IPS-NIHi11 (cell line): ENCODE measurements at places on chromosomes 7 and 10.
A peak's percentile ranks its signal among the peaks of the same experiment; 100 is the strongest.

DNA sequence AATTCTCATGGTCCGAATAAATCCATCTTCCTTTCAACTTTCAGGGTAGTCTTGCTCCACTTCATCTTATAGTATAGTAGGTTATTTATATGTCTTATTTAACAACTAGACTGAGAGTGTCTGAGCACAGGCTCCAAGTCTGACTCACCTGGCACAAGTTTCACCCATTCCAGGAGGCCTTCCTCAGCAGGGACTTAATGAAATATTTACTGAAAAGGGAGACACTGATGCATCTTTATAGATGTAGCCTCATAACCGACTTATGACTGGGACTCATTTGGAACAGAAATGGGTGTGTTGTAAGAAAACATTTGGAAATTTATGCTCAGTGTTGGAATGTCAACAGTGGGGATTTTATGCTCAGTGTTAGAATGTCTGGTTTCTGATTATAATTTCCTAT lies 59.9 kb downstream of the CH25H start:
- no peak for DNase-seq

GRCh38 chr10:130000918-130001317 lies 36.8 kb upstream of the EBF3 start:
- DNase-seq = no peak

- DNase-seq = no peak
Observed at GRCh38 chr7:116166156-116166555, 44.2 kb upstream of the TES start.

DNA sequence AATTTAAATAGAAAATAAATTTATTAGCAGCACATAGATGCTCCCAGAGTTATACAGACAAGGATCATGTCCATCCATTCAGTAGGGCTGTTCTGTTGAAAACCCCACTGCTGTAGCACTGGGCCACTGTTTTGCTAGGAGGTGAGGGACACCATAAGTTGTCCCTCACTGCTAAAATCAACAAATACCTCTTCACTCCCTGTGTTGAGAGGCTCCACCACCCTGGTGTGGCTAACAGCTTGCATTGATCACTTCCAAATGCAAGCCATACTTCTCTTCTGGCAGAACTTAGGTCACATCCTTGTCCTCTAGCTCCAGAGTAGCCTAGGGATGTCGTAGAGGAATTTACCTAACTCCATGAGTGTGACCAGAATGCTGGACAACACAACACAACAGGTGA lies 55.4 kb downstream of the MDFIC start:
- DNase-seq = peak; percentile 11

- DNase-seq = no peak
Observed at GRCh38 chr10:130399425-130399950, 263.3 kb downstream of the GLRX3 start.

DNA sequence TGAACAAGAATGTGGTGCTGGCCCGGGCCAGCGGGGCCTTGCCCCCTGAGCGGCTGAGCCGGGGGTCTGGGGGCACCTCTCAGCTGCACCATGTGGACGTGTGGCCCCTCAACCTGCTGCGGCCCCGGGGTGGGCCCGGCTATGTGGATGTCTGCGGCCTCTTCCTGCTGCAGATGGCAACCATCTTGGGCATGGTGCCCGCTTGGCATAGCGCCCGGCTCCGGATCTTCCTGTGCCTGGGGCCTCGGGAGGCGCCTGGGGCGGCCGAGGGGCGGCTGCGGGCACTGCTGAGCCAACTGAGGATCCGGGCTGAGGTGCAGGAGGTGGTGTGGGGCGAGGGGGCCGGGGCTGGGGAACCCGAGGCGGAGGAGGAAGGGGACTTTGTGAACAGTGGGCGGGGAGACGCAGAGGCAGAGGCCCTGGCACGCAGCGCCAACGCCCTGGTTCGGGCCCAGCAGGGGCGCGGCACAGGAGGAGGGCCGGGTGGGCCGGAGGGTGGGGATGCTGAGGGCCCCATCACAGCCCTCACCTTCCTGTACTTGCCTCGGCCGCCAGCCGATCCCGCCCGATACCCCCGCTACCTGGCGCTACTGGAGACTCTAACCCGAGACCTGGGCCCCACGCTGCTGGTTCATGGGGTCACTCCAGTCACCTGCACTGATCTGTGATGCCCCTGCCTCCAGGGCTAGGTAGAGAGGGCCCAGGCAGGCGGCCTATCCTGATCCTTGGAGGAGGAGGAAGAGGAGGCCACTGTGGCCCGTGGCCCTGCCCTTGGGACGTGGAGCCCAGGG lies 1.1 kb upstream of the TRIP6 start:
- DNase-seq = no peak

DNA sequence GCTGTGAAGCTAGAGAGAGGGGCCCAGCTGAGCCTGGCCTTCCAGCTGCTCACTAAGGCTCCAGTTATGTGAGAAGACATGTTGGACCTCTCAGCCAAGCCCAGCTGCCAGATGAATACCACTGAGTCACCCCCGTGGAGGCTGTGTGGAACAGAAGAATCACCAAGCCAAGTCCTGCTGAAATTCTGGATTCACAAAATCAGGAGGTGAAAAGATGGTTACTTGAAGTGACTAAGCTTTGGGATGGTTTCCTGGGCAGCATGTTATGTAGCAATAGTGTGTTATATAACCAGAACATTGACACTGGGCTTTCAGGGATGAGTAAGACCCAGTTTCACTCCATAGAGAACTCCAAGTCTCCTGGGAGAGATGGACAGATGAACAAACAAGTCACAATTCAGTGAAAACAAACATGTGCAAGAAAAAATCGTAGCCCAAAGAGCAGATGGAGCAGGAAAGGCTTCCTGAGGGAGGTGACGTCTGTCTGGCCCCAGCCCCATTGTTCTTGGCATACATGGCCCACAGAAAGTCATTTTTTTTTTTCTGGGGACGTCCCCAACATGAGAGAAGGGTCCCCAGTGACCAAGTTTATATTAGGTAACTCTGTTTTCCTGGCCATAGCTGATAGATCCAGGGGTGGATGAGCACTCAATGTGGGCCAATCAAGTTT lies 64.1 kb upstream of the PDZD8 start:
- DNase-seq = no peak

- DNase-seq = no peak
Observed at GRCh38 chr7:24851786-24852185, 94.5 kb upstream of the GSDME start.

DNA sequence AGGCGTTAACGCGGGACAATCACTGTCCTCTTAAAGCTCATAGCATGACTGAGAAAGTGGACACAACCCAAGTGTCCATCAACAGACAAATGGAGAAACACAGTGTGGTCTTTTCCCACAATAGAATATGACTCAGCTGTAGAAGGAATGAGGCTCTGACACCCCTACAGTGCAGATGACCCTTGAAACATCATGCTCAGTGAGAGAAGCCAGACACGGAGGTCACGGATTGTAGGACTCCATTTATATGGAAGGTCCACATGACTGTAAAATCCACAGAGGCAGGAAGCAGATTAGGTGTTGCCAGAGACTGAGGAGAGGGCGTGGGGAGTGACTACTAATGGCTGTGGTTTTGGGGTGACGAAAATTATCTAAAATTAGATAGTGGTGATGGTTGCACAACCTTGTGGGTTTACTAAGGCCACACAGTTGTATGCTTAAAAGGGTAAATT lies 6.1 kb upstream of the NCAPG2 start:
- no peak for DNase-seq

DNA sequence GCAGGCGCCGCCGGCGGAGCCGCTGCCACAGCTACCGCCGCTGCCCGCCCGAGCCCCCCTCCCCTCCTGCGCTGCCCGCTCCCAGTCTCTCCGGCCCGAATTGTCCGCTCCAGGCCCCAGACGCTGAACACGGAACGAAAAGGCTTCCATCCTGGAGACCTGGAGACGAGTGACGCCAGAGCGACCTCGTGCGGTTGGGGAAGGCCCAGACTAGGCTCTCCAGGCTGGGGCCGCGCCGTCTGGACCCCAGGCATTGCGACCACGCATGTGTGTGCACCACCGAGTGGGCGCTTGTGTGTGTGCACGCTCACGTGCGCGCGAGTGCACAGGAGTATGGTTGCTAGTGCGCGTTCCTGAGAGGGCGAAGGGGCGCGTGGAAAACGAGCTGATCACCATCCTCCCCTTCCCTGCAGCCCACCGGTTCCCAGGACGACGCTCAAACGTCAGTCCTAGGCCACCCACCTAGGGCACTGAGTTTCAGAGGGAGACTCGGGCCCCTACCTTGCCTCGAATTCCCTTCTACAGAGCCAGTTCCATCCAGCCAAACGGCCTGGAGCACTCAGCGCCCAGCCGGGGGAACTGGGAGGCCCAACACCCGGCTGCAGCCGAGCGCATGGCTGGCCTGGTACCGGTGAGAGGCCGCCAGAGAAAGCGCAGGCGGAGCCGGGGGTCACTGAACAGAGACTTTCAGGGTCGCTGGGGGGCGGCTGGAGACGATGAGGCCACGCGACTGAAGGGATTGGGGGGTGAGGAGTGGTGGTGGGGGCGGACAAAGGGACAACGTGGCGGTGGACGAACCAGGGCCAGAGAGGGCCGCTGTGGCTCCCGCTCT lies 11.6 kb downstream of the LBX1 start:
- peak; percentile 76 for DNase-seq

DNA sequence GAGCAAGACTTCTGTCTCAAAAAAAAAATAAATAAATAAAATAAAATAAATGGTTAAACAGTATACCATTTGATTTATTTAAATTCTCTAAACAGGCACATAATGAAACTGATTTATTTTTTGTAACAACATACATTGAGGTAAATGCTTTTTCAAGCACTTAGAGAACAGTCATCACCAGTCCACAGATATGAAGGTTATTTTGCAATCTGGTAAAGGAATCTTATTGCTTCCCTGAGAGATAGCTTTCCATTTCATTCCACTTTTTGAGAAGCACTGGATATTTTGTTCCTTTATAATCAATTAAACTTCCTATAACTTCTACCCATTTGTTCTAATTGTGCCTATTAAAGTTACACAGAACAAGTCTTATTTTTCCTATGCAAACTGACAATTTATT lies 5.2 kb downstream of the CEP55 start:
- DNase-seq = no peak

DNA sequence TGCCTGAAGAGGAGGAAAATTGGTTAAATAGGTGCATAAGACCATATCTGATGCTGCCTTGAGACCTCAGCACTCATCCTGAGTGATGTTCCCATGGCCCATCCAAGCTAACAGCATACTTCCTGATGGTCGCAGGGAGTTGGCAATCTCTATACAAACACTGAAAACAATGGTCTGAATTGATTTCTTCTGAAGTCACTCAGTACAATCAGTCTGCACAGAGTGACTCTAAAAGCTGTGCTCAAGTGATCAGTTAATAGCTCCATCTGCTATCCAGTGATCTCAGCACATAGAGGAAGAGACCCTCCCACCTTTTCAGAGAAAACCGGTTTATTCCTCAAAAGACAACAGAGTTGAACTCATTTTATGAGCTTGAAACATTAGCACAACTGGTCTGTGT lies 3.9 kb downstream of the PPP1R17 start:
- DNase-seq = no peak

- peak; percentile 68 for DNase-seq
Observed at GRCh38 chr10:117004227-117005025, 561 bp downstream of the SHTN1 start.

- DNase-seq = no peak
Observed at GRCh38 chr7:106071356-106071998, 40.6 kb downstream of the SYPL1 start.

GRCh38 chr7:46705386-46706255 lies 784.5 kb upstream of the IGFBP3 start:
- no peak for DNase-seq

DNA sequence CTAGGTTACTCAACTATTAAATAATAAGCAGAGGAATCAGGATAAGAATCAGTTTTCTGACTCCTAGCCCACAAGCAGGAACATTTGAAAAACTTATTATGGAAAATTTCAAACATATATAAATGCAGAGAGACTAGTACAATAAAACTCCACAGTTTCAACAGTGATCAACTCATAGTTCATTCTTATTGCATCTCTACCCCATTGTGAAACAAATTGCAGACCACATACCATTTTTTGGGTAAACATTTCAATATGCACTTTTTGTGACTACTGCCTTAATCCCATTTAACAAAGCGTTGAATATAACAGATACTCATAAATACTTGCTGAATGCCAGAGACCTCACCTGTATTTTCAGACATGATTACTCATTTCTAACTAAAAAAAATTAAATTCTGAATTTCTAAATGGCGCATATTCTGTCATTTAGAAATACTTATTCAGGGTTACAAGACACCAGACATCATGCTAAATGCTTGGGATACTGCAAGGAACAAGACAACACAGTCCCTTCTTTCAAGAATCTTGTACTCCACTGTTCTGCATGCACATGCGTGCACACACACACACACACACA lies 11.4 kb downstream of the CDK6 start:
- no peak for DNase-seq

- DNase-seq = no peak
Observed at GRCh38 chr7:140723006-140723405, 26.5 kb downstream of the NDUFB2 start.

DNA sequence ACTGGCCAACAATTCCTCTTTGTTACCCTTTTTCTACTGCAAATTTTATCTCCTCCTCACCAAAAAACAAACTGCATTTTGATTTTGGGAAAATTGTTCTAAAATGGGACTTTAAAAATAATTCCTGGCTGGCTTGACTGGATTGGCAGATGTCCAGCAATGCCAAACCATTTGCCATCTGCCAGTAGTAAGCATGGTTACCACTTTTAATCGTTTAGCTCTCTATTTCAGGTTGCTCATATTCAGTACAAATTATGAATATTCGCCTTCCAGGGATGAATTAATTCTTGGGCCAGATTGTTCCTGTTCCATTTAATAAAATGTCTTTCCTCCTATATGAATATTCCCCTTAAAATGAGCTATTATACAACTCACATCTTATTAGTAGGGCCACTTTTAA lies 35.7 kb downstream of the SMNDC1 start:
- DNase-seq = no peak

DNA sequence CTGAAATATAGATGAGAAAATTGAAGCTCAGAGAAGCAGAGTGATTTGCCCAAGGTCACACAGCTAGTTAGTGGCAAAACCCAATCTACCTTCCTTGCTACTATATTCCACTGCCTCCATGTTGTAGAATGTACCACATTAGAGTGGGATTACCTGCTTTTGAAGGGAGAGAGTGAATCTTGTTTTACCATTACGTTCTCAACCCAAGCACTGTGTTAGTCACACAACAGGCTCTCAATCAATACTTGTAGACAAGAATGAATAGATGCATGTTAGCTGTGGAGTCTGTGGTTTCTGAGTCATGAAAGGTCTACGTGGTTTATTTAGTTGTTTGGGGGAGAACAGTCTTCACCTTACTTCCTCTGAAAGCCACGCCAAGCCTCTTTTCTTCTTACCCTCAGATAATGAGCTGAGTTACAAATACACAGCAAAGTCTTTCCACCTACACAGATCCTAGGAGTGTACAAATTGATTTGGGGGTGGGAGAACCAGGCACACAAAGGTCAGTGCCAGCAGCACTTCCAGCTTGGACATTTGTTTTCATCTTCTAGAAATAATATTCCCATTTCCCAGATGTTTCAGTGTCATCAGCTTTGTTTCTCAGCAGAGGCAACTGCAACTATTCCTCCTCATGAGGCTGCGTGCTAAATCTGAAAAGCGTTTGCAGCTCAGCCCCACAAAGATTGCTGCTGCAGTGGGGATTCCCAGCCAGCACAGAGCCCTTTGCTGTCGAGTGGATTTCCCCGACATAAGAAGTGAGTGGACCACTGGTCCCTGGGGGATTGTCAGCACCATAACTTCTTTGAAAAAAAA lies 71.5 kb upstream of the ADO start:
- no peak for DNase-seq

GRCh38 chr10:1033601-1034000 lies 7.9 kb upstream of the IDI2 start:
- DNase-seq = no peak
